ENCODE measurements at places on chromosomes 2 and 18. TPM values are rescaled to one million over a fixed set of nuclear protein-coding genes. Genes with fewer than 3 reads are reported as not detected.
A peak's percentile ranks its signal among the peaks of the same experiment; 100 is the strongest.

GRCh38 chr2:174546519-174547506 lies 50.8 kb downstream of the WIPF1 start:
- no peaks in the 10 kb centered on the region for H3K27me3 ChIP-seq
- H3K4me1 ChIP-seq, result peaks cover 6% of the 10 kb centered on the region
- no peak overlapping the region for H3K4me3 ChIP-seq
- no peak for DNase-seq

DNA sequence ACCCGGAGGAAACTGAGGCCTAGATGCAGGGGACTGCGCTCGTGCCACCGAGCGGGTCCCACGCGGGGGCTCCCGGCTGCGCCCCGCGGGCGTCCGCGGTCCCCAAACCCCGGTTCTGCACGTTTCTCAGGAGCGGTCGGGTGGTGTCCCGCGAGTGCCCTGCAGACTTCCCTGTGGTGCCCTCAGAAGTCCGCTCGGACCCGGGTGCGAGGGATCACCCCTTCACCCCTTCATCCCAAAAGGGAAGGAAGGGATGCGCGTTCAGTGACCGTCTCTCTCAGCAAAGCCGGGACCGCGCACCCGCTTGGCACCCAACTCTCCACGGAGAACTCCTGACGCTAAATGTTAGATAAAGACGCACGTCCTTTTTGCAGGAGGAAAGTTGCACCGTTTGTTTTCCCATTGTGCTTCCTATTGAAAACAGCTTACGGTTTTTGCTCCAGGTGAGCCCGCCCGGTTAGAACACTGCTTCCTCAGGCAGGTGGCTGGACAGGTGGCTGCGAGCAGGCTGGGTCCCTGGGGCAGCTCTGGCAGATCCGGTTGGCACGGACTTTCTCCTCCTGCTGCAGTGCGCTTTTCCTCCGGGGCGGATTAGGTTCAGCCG lies 779 bp downstream of the DGKD start:
- peak overlapping the region; percentile 87 for H3K4me3 ChIP-seq
- H3K27ac ChIP-seq, result peak overlapping the region; percentile 95
- no peaks in the 10 kb centered on the region for H3K27me3 ChIP-seq
- no peak for DNase-seq

DNA sequence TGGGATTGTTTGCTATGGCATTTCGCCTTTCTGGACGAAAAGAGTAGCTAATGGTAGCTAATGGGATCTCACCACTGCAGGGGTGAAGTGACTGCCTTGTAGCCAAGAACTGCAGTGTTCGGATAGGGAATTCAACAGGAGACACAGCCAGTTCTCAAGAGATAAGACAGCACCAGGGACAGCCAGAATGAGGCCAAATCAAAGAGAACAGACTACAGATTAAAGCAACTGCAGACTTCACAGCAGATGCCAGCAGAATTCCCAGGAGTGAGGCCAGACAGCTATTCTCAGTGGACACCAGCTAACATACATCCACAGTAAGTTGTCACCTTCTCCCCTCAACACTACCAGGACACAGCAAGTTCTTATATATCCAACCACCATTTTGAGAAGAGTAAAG lies 124.0 kb downstream of the PLA2R1 start:
- H3K27ac ChIP-seq, result no peak overlapping the region
- peaks cover 3% of the 10 kb centered on the region for H3K27me3 ChIP-seq
- H3K4me1 ChIP-seq, result no peaks in the 10 kb centered on the region
- no peak for DNase-seq

DNA sequence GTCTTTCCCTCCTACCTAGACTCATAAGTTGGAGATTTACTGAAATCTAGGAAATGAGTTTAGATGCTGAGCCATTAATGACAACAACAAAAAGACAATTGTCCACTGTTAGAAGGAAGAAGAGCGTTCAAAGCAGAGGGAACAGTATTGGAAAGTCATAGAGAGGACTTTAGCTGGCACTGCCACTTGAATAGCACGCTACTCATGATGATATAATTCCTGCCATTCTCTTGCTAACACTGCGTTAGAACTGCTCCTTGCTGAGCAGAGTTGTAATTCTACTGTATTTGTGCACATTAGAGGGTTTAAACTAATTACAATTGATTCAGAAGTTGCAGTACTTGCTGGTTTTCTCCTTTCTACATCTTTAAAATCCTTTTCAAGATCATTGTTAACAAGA lies 9.0 kb upstream of the AFTPH start:
- no peaks in the 10 kb centered on the region for H3K36me3 ChIP-seq
- H3K4me3 ChIP-seq, result no peak overlapping the region
- H3K27ac ChIP-seq, result no peak overlapping the region
- peaks cover 3% of the 10 kb centered on the region for H3K27me3 ChIP-seq

Gene MATN3
- not detected for total RNA-seq

Gene NEUROD1
- not detected for total RNA-seq

Gene KATNAL2
- 0.95 TPM for total RNA-seq

Gene CTAGE1
- not detected for total RNA-seq

Gene CBLN2
- total RNA-seq, result not detected

Gene ELOA2
- not detected for total RNA-seq

Gene RESP18
- total RNA-seq, result not detected

Gene FEV
- total RNA-seq, result not detected
